Endothelial cell (in vitro differentiated cells): ENCODE measurements at places on chromosomes 1 and 21.

DNA sequence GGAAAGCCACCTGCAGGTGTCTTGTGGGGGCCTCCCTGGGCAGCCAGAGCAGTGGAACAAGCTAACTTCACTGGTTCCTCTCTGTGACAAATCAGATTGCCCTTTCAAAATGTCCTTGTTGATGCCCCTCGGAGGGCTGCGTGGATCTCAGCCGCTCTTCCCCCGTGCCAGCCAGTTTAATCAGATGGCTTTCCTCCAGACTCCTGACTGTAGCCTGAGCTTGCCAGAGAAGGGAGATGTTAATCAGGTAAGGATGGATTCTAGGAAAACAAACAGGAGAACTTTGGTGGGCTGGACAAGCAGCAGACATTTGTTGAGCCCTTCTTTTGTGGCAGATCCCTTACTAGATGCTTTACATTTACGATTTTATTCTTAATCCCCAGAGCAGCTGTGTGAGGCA is 88.2 kb downstream of the DMRTA2 start:
- no peak overlapping the region for H3K27ac ChIP-seq
- peaks cover 38% of the 10 kb centered on the region for H3K4me1 ChIP-seq
- no peaks in the 10 kb centered on the region for H3K36me3 ChIP-seq

GRCh38 chr21:27403011-27403410 is 436.1 kb upstream of the ADAMTS5 start:
- no peak for DNase-seq
- no peaks in the 10 kb centered on the region for H3K36me3 ChIP-seq
- no peaks in the 10 kb centered on the region for H3K27me3 ChIP-seq
- no peak overlapping the region for H3K4me3 ChIP-seq
- H3K4me1 ChIP-seq: peaks cover 11% of the 10 kb centered on the region

DNA sequence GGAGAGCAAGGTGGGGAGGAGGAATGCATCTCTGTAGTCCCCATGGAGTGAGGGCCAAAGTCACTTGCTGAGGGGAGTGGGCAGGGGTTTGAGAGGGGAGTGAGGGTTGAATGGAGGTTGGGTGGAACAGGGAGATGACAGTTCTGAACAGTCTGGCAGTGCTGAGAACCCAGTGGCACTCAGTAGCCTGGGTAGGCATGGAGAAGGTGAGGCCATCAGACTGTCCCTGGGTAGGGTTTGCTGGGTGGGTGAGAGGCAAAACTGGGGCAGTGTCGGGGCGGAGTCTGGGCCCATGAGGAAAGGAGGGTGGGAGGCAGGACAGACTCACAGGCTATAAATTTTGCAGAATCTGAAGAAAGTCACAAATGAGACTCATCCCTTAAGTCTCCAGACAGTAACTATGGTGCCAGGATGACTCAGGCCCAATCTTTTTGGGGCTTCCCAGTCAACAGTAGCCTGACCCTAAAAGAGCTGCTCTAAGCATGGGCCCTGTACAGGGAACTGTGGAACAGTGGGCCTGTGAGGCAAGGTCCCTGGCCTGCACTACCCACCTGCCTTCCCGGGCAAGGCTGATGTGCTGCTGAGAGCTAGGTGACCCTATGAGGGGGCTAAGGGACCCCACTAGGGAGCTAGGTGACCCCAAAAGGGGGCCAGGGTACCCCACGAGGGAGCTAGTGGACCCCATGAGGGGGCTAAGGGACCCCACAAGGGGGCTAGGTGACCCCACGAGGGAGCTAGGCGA is 51.0 kb upstream of the DMRTB1 start:
- H3K4me3 ChIP-seq: no peak overlapping the region
- H3K27ac ChIP-seq: no peak overlapping the region
- no peaks in the 10 kb centered on the region for H3K36me3 ChIP-seq
- peaks cover 6% of the 10 kb centered on the region for H3K4me1 ChIP-seq
- peaks cover 10% of the 10 kb centered on the region for H3K27me3 ChIP-seq

DNA sequence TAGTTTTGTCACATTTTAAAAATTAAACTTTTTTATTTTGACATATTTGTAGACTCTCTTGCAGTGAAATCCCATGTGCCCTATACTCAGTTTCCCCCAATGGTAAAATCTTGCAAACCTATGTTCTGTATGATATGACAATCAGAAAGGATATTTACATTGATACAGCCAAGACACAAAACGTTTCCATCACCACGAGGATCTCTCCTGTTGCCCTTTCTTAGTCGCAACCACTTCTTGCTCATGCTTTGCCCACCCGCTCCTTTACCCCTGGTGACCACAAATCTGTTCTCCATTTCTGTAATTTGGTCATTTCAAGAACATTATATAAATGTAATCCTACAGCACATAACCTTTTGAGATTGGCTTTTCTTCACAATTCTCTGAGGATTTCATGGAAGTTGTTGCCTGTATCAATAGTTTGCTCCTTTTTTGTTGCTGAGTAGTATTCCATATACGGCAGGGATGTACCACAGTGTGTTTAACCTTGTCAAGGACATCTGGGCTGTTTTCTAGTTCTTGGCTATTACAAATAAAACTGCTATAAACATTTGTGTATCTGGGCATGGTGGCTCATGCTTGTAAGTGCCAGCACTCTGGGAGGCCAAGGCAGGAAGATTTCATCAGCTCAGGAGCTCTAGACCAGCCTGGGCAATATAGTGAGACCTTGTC is 14.0 kb upstream of the BATF3 start:
- H3K27me3 ChIP-seq: no peaks in the 10 kb centered on the region
- H3K4me3 ChIP-seq: no peak overlapping the region
- peaks cover 7% of the 10 kb centered on the region for H3K4me1 ChIP-seq
- DNase-seq: no peak
- H3K36me3 ChIP-seq: no peaks in the 10 kb centered on the region
- no peak overlapping the region for H3K27ac ChIP-seq

DNA sequence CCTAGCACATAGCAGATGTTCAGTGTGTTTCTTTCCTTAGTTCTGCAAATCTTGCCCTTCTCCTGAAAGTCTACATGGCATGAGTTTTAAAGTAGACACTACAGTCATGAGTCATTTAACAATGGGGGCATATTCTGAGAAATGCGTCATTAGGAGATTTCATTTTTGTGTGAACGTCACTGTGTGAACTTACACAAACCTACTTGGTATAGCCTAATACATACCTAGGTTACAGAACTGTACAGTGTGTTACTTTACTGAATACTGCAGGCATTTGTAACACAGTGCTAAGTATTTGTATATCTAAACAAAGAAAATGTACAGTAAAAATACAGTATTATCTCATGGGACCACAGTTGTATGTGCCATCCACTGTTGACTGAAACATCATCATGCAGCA is 10.0 kb downstream of the TTF2 start:
- H3K4me3 ChIP-seq: no peak overlapping the region
- H3K27me3 ChIP-seq: no peaks in the 10 kb centered on the region
- DNase-seq: no peak
- H3K27ac ChIP-seq: no peak overlapping the region

- H3K36me3 ChIP-seq: no peaks in the 10 kb centered on the region
- H3K27me3 ChIP-seq: no peaks in the 10 kb centered on the region
- no peak overlapping the region for H3K4me3 ChIP-seq
- DNase-seq: no peak
- no peak overlapping the region for H3K27ac ChIP-seq
Observed at GRCh38 chr21:32559006-32559610, 26.2 kb downstream of the TCP10L start.

DNA sequence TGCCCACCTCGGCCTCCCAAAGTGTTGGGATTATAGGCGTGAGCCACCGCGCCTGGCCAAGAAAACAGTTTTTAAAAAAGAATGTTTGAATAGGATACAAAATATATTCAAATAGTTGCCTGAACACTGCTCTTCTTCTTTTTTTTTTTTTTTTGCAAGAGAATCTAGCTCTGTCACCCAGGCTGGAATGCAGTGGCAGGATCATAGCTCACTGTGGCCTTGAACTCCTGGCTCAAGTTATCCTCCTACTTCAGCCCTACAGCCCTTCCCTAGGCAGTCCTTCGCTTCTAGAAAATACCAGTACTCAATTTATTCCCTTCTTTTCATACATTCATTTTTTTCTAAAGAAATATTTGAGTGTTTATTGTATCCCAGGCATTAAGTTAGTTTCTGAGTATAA is 67.9 kb downstream of the OSBPL9 start:
- H3K27me3 ChIP-seq: peaks cover 3% of the 10 kb centered on the region
- no peaks in the 10 kb centered on the region for H3K36me3 ChIP-seq
- H3K4me3 ChIP-seq: no peak overlapping the region

GRCh38 chr1:44537956-44538355 is 132.9 kb downstream of the RNF220 start:
- peaks cover 10% of the 10 kb centered on the region for H3K36me3 ChIP-seq
- peaks cover 9% of the 10 kb centered on the region for H3K27me3 ChIP-seq
- DNase-seq: no peak
- no peak overlapping the region for H3K27ac ChIP-seq
- peak overlapping the region; percentile 37 for H3K4me3 ChIP-seq

GRCh38 chr1:58057826-58058225 is 488.7 kb downstream of the OMA1 start:
- H3K4me1 ChIP-seq: no peaks in the 10 kb centered on the region
- H3K36me3 ChIP-seq: no peaks in the 10 kb centered on the region
- no peak overlapping the region for H3K27ac ChIP-seq
- no peak overlapping the region for H3K4me3 ChIP-seq
- no peak for DNase-seq

DNA sequence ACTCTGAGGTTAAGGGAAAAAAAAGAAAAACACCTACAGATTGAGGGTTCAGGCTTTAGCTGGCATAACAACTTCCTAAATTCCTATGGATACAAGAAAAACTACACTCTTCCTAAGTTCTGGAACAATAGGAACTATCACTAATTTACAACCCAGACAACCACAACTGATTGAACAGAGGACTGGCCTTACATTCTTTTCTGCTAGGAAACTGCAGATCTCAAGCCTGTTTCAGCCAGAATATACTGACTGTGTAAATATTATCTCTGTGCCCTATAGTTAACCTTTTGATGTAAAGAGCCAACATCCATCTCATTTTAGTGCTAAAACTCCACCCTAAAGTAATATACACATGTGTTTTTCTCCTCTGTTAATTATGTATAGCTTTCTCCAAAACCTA is 1186.5 kb upstream of the TMPRSS15 start:
- H3K4me3 ChIP-seq: no peak overlapping the region
- H3K27ac ChIP-seq: no peak overlapping the region
- H3K36me3 ChIP-seq: no peaks in the 10 kb centered on the region
- no peak for DNase-seq
- H3K4me1 ChIP-seq: no peaks in the 10 kb centered on the region

- H3K36me3 ChIP-seq: peaks cover 4% of the 10 kb centered on the region
- H3K27ac ChIP-seq: no peak overlapping the region
- DNase-seq: no peak
- H3K4me1 ChIP-seq: no peaks in the 10 kb centered on the region
- peaks cover 1% of the 10 kb centered on the region for H3K27me3 ChIP-seq
Observed at GRCh38 chr1:73910062-73910461, 287.9 kb downstream of the LRRIQ3 start.

GRCh38 chr1:29695036-29695435 is 458.7 kb downstream of the PTPRU start:
- no peak overlapping the region for H3K4me3 ChIP-seq
- H3K36me3 ChIP-seq: no peaks in the 10 kb centered on the region
- H3K4me1 ChIP-seq: no peaks in the 10 kb centered on the region
- no peak for DNase-seq
- H3K27me3 ChIP-seq: peaks cover 2% of the 10 kb centered on the region

DNA sequence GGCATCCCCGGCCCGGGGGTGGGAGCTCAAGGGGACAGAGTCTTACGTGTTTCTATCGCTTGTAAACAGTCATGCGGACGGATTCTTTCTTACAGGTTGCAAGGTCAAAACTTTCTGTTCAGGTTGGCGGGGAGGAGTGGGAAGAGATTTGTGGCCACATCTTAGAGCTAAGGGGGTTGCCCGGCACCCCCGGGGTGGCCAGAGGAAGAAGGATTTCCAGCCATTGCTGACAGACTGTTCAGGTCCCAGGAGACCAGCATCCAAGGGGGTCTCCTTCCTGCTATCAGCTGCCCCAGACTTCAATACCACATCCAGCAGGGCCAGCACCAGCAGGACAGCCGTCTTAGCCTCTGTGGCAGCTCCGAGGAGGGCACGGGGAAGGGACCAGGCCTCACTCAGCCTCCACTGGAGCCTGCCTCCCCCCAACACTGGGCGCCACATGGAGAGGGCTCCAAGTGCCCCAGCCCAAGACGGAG is 52.0 kb downstream of the KIF21B start:
- no peak overlapping the region for H3K4me3 ChIP-seq
- no peak overlapping the region for H3K27ac ChIP-seq
- no peaks in the 10 kb centered on the region for H3K4me1 ChIP-seq
- peaks cover 2% of the 10 kb centered on the region for H3K36me3 ChIP-seq
- peaks cover 3% of the 10 kb centered on the region for H3K27me3 ChIP-seq

DNA sequence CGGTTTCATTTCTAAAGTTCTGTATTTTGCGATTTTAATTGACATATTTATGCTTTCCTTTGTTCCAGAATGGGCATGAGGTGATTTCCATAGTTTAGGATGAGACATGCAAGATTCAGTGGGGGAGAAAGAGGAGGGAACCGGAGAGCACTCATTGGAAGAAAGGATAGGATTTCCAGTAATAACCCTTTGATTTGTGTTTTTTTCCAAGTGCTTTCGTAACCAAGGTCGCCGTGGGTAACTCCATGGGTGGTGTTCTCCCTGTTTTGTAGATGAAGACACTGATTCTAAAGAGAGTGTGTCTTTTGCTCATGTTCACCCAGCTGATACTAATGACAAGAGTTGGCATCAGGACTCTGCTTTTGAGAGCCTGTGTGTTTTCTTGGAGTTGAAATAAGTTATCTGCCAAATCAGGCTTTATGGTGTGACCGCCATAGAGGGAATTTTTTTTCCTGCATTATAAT is 170.1 kb downstream of the DHRS3 start:
- no peak overlapping the region for H3K4me3 ChIP-seq
- no peak for DNase-seq
- peaks cover 2% of the 10 kb centered on the region for H3K27me3 ChIP-seq
- H3K4me1 ChIP-seq: peaks cover 4% of the 10 kb centered on the region
- no peak overlapping the region for H3K27ac ChIP-seq

DNA sequence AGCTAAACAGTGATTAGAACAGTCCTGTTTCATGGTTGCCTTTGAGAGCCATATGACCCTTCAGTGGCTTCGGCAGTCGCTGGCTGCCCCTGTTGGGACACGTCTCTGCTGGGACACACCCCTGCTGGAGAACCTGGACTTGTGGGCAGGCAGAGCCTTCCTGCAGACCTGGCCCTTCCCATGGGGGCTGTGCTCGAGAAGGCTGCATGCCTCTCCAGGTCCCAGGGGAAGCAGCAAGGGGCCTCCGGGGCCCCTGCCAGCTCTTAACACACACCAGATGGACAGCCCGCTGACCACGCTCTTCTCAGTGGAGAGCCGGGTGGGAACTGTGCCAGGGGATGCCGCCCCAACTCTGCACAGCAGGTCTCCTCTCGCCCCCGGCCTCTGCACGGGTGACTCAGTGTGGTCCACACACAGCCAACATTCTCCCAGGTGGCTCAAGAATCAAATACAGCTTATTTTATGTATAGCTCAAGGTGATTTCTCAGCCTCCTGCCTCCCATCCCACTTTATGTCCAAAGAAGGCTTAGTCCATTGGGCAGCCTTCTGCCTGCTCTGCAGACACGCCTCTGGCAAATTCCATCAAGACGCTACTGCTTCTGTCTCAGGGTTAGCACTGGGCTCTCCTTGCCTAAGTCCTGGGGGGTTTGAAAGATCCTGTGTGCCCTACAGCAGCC is 450.8 kb downstream of the KIF26B start:
- H3K4me3 ChIP-seq: no peak overlapping the region
- peaks cover 4% of the 10 kb centered on the region for H3K36me3 ChIP-seq
- H3K4me1 ChIP-seq: peaks cover 19% of the 10 kb centered on the region
- no peak for DNase-seq
- no peaks in the 10 kb centered on the region for H3K27me3 ChIP-seq

- H3K4me1 ChIP-seq: peaks cover 29% of the 10 kb centered on the region
- peak overlapping the region; percentile 0 for H3K27ac ChIP-seq
- H3K4me3 ChIP-seq: peak overlapping the region; percentile 97
- no peak for DNase-seq
- H3K27me3 ChIP-seq: peaks cover 12% of the 10 kb centered on the region
Observed at GRCh38 chr1:180154003-180154324, 705 bp upstream of the QSOX1 start.
